ENCODE measurements at places on chromosomes 1 and 21. TPM values are rescaled to one million over a fixed set of nuclear protein-coding genes. Genes with fewer than 3 reads are reported as not detected.
A peak's percentile ranks its signal among the peaks of the same experiment; 100 is the strongest.

DNA sequence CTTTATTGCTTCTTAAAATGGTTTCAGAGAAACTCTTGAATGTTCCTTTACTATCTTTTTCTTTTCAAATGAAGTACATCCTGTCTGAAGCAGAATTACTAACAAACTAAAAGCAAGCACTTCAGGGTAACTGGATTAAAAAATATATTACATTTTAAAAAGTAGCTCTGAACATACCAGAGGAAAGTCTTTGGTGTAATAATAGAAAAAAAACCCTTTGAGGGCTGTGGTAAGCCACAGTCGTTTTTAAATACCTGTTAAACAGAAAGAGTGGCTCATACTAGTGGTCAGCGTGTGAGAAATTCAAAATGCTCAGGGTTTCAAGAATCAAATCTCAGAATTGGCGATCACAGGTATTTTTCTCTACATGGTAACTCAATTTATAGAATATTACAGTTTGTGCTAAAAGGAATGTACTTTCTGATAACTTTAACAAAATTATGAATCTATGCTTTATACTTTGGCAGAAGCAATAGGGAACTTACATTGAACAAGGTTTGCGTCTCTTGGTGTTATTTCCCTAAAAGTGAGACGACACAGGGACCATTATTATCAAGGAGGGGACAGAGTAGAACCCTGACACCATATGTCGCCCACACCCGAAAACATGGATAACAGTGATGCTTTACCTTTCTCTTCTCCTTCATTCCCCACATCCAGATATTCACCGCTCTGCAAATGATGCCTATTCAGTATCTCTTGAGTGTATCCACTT is 97.0 kb upstream of the DPH5 start:
- DNase-seq: no peak

- no peak for DNase-seq
These were observed 1.6 kb downstream of the RAP1GAP start for GRCh38 chr1:21667348-21668231.

Gene RGS8
- total RNA-seq: 0.10 TPM

DNA sequence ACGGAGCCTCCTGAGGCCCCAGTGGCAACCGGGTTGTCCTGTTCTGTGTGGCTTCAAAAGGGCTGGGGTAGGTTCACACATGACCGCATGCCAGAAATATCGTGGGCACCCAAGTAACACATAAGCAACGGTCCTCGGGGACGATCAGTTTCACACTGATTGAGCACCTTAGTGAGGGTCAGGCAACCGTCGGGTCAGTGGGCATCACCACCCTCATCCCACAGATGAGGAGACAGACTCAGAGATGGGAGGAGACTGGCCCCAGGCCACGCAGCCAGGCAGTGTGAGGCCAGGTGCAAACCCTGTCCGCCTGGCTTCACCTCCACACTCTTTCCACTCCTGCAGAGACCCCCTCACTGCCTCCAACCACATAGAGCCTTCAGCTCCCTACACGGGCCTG is 309.8 kb downstream of the MATN1 start:
- DNase-seq: no peak

GRCh38 chr1:234680331-234680904 is 70.4 kb upstream of the IRF2BP2 start:
- no peak for DNase-seq

DNA sequence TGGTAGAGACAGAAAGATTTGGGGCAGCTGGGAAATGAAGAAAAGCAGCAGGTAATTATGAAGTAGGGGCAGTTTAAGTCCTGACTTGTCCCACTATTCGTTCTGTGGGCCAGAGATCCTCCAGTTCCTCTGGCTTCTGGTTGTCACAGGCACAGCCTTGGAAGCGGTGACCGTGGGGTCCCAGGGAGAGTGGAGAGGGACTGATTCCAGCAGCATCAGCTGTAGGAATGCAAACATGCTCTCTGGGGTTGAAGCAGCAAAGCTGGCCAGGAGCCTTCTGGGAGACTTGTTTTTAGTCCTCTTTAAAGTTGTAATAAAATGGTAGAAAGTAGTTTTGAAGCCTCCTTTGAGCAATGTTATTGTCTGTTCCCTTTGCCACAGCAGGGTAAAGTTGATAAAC is 488.0 kb downstream of the LMO4 start:
- DNase-seq: no peak

- DNase-seq: no peak
These were observed 44.7 kb upstream of the LRP8 start for GRCh38 chr1:53372501-53372951.

DNA sequence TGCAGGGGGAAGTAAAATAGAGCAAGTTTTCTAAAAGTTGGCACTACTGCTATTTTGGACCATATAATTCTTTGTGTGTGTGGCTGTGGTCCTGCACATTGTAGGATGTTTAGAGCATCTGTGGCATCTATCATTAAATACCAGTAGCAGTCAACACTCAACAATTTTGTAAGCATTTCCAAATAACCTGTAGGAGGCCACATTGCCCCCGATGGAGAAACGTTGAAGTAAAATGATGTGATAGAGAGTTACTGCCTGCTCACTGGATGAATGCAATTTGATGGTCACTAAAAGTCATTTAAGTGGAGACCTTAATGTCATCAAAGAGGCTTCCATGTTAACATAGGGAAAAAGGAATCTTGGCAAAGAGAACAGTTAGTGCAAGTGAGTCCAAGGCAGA is 560.8 kb downstream of the NEGR1 start:
- no peak for DNase-seq

GRCh38 chr1:112461200-112461871 is 47.4 kb upstream of the WNT2B start:
- DNase-seq: peak; percentile 35

DNA sequence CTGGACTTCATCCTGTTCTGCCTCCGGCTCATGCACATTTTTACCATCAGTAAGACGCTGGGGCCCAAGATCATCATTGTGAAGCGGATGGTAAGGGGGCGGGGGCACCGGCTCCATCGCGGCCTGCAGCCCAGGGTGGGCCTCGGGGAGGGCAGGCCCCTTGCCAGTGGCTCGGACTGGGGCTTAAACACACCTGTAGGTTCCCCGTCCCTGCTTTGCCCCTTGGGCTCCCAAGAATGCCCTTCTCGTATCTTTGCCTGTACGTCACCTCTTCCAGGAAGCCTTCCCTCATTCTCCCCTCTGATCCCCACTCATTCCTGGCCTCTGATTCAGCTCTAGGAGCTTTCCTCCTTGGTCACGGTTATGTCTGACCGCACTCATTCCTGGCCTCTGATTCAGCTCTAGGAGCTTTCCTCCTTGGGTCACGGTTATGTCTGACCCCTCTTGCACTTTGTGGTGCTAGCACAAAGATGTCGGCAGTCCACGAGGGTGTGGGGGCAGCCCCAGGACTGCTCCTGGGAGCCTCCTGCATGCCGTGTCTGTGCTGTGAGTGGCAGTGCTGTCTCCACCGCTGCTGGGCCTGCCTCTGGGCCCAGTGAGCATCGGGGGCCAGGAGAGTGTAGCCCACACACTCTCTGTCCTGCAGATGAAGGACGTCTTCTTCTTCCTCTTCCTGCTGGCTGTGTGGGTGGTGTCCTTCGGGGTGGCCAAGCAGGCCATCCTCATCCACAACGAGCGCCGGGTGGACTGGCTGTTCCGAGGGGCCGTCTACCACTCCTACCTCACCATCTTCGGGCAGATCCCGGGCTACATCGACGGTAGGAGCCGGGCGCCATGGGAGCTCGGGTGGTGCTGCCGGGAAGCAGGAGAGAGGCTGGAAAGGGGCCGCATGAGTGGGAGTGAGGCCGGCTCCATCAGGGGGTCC is 49.1 kb upstream of the LRRC3 start:
- DNase-seq: no peak

Gene XCL1
- not detected for total RNA-seq

- no peak for DNase-seq
These were observed 16.3 kb upstream of the H3-3A start for GRCh38 chr1:226046240-226046639.

DNA sequence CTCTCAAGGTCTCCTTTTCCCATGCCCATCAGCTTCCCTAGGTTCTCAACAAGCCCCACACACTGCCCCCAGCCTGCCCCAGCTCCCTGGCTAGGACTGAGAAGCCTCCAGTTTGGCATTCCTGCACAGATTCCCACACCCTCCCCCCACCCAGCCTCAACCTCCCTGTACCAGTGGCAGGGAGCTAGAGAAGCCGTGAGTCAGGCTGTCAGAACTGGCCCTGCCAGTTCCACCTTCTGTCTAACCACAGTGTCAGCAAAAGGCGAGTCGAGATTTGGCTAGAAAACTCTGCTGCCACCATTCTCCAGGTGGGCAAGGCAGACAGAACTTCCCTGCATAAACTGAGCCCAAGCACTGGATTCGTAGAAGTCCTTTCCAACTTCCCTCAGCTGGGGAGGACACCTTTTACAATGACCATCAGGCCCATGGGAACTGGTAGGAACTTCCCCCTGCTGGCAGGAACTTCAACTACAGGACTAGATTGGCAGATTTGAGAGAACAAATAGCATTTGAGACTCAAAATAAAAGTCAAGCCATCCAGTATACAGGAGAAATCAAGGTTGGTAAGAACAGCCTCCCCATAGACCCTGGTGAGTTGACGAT is 31.0 kb downstream of the TNNT2 start:
- DNase-seq: peak; percentile 61

Gene VSIG8
- not detected for total RNA-seq

Gene SH3BGR
- 95.6 TPM for total RNA-seq

DNA sequence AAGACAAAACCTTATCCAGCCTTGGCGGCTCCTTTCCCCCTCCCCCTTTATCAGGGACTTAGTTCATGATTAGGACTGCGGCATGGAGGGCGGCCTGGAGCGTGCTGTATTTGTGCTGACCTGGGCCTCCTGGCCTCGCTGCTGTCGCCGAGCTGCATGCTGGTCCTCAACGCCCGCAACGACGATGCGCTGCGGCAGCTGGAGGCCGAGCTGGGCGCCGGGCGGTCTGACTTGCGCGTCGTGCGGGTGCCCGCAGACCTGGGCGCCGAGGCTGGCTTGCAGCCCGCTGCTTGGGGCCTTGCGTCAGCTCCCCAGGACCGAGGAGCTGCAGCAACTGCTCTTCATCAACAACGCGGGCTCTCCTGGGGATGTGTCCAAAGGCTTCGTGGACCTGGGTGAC is 70.9 kb downstream of the TM2D1 start:
- no peak for DNase-seq

GRCh38 chr1:145997016-145997717 is 788 bp upstream of the TXNIP start:
- DNase-seq: peak; percentile 61

Gene SLC45A1
- 3.2 TPM for total RNA-seq

Gene GBP3
- 9.1 TPM for total RNA-seq

GRCh38 chr21:26027696-26028095 is 142.9 kb downstream of the APP start:
- no peak for DNase-seq

All from tongue (tissue), 3 donors.